ENCODE measurements at places on chromosomes 7 and 10.

GRCh38 chr7:19744075-19744474 is 29.3 kb downstream of the TMEM196 start:
- no peak for DNase-seq

GRCh38 chr10:47031211-47031900 is 120.1 kb downstream of the PTPN20 start:
- peak; percentile 31 for DNase-seq

DNA sequence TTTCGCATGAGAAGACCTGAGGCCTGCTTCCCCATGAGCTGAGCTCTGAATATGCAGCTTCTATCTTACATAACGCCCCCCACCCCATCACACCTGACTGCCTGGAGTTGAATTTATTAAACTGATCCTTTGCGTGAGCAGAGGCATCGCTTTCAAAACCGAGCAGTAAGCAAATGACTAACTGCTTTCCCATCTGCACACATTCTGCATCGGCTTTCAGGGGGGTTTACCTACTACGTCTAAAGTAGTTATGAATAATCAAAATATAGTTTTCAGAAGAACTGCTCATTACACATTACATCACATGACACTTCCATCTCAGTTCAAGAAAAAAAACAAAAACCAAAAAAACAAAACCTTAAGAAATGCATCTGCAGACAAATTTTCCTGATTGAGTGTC is 54.7 kb upstream of the EGR2 start:
- no peak for DNase-seq

DNA sequence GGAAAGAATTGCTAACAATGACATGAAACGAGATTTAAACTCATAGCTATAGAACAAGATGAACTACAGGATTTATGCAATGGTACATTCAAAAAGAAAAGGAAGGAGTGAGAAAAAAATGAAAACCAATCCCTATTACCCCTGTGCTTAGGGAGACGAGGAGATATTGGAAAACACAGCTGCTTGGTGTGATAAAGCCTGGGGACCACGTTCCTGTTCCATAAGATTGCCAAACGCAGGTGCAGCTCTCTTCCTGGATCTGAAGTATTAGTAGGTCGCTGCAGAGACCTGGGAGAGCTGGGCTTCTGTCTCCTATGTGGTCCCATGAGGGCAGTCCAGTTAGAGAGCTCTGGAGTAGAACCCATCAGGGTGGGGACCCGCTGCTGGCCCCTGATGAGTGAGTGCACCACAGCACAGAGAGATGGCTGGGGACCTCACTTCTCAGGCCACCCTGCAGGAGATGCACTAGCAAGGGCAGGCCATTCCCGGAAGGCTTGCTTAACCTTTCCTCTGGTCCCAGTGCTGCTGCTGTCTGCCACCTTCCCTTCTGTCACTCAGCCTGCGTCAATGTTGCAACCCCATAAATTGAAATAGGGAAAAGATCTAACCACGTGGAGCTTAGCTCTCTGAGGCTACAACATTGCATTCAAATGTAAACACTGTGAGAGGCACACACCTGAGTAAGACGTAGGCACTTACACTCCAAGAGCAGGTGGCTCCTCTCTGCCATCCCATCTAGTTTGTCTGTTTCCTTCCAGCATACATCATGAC is 57.9 kb downstream of the MTPN start:
- peak; percentile 90 for DNase-seq

GRCh38 chr7:47210281-47210854 is 371.5 kb downstream of the TNS3 start:
- DNase-seq = no peak

- no peak for DNase-seq
These were observed 5.3 kb downstream of the BMI1 start for GRCh38 chr10:22326145-22326702.

GRCh38 chr7:3548815-3549214 is 247.8 kb downstream of the SDK1 start:
- no peak for DNase-seq

DNA sequence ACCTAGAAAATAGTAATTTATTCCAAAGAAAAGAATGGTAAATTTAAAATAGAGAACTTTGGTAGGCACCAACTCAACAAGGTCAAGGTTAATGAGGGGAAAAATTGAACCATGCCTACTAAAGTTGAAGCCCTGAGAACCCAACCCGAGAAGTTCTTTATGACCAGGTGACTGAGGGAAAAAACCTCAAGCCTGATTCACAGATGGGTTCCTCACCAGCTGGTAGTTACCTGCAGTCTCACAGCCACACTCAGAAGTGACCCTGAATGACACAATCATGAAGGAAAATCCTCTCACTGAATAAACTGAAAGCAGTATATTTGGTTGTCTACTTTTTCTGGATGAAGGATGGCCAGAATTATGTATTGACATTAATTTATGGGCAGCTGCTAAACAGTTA is 7.0 kb downstream of the C10orf67 start:
- no peak for DNase-seq

DNA sequence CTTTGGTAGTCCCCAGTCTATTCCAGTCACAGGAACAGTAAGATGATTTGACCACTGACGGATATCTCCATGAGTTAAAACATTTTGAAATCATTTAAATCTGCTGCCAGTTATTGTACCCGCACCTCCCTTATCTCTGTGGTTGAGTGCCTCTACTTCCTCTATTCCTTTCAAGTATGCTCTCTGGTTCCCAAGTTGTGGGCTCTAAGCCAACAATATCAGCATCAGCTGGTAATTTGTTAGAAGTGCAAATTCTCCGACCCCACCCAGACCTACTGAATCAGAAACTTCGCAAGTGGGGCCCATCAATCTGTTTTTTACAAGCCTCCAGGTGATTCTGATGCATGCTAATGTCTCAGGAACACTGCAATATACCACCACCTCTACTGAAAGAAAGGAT is 235.5 kb downstream of the CCSER2 start:
- DNase-seq = no peak

- DNase-seq = no peak
These were observed 91.1 kb downstream of the CPED1 start for GRCh38 chr7:121079425-121080169.

DNA sequence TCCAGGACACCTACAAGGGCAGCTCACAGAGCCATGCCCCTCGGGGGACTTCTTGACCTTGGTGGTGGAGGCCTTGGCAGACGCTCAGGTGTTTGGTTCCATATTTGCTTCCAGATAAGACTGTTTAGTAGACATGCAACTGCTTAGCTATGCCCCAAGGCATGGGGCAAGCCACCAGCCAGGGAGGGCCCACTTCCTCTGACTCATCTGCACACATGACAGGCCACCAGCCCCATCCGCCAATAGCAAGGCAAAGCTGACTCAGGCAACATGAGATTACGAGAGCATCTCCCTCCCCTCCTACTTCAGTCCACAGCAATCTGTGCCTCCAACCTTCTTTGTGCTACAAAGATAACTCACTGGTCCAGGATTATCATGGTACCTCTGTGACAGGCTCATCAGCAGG is 54.9 kb downstream of the KCNMA1 start:
- peak; percentile 33 for DNase-seq

- DNase-seq = peak; percentile 73
These were observed 233.7 kb downstream of the PTPRN2 start for GRCh38 chr7:158353606-158354570.

DNA sequence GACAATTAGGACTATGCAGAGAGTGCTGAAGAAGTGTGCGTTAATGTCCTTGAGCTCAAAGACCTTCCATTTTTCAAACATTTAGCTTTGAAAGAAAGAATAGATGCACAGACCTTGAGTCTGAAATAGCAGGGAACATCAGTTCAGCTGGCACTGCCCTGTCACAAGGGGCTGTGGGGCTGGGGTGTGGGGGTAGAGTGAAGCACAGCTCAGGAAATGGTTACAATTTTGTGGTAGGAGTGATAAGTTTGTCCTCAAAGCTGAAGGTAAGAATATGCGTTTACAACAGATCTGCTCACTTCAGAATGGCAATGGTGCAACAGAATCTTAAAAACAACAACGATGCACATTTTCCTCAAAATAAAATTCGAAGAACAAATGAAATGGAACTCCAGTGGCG is 33.6 kb downstream of the SMKR1 start:
- DNase-seq = no peak

GRCh38 chr7:83201355-83201754 is 38.7 kb upstream of the PCLO start:
- DNase-seq = no peak

- no peak for DNase-seq
These were observed 41.7 kb downstream of the HTRA1 start for GRCh38 chr10:122503012-122503411.

- peak; percentile 54 for DNase-seq
These were observed 2.0 kb upstream of the BLVRA start for GRCh38 chr7:43756368-43757072.

DNA sequence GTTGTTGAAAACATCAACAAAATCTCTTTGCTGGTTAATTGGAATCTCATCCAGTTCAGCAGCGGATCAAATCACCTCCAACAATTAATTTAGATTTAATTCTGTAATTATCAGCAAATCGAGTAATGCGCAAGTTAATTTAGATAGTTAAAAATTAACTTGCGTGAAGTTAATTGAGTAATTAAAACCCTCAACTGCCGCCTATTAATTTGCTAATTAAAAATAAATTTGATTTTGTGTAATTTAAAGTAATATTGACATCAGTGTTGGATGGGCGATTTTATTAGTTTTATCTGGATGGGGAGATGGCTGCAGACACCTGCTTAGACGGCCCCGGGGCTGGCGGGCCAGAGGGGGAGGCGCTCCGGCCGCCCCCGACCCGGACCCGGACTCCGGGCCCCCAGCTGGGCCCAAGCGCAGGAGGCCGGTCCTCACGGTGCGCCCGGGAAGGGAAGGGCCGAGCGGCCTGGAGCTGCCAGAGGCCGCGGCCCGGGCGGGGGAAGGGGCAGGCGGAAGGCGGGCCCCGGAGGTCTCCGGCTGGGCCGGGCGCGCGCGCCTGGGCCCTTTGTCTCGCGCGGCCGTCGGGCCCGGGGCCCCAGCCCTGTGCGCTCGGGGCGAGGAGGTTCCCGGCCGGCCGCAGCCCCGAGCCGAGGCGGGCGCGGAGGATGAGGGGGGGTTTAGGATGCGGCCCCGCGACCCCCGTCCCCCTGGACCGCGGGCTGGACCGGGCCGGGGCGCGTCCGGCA is 3.3 kb upstream of the UNCX start:
- DNase-seq = no peak

GRCh38 chr10:58319599-58319998 is 15.2 kb upstream of the UBE2D1 start:
- DNase-seq = peak; percentile 13

- DNase-seq = peak; percentile 51
These were observed 54.0 kb downstream of the IFIT5 start for GRCh38 chr10:89468191-89468965.

DNA sequence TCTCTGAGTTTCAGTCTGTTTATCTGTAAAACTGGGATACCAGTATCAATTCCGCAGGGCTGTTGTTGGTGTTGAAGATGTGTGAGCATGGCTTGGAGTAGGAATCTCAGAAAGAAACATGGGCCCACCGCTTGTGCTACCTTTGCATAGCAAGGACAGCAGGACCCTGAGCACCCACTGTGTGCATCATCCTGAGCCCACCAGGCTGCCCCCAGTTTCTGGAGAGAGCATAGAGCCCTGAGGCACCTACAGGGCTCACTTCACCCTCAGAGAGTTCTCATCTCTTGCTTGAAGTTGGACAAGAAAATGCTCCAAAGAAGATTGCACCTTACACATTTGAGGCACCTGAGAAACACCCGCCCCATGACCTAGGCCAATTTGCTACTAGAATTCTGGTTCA is 12.9 kb downstream of the PRLHR start:
- DNase-seq = no peak

DNA sequence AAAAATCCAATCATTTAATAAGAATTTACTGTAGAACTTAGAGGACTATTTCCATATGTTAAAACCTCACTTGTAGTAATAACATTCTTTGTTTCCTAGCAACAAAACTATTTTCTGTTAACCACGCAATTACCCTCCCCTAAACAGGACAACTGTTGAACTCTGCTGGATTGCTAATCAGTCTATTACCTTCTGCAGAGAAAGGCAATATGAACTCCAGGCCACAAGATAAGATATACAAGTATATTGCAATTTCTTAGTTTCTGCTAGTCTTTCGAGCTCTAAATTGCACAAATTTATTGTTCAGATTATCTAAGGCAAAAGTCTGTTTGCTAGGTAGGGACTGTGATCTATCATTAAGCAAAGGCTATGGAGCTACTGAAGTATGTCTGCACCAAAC is 920.1 kb upstream of the LRRN3 start:
- DNase-seq = no peak

GRCh38 chr7:24834128-24834798 is 77.0 kb upstream of the GSDME start:
- DNase-seq = no peak

DNA sequence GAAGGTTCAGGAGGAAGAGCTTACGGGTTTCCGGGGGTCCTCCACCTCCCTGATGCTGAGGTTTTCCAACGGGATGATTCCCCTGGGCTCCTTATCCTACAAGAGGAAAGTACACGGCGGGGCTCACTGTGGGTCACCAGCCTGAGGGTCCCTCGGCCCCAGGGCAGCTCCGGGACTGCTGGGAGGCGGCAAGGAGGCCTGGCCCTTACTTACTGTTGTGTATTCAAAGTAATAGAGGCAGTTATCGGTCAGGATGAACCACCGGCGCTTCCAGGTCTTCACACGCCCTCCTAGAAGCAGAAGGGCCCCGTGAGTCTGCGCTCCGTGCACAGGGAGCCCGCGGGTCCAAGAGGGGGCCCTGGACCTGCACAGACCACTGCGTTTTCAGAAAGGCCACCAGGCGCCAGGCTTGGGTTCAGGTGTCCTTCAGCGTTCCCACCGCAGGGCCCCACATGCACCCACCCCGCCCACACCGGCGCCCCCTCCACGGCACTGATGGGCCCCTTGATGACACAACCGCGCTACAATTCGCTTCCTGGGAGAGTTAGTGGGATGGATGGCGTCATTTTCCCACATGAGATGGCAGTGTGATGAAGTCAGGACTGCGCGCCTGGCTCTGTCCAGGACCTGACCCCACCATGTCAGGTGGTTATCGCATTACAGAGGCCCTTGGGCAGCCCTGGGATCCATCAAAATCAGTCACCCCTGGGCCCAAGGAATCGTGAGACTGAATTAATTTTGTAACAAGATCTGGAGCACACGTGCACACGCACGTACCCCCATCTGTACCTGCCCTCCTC is 106.7 kb downstream of the CYTH3 start:
- DNase-seq = no peak

- DNase-seq = no peak
These were observed 8.2 kb upstream of the PODXL start for GRCh38 chr7:131564640-131565039.

DNA sequence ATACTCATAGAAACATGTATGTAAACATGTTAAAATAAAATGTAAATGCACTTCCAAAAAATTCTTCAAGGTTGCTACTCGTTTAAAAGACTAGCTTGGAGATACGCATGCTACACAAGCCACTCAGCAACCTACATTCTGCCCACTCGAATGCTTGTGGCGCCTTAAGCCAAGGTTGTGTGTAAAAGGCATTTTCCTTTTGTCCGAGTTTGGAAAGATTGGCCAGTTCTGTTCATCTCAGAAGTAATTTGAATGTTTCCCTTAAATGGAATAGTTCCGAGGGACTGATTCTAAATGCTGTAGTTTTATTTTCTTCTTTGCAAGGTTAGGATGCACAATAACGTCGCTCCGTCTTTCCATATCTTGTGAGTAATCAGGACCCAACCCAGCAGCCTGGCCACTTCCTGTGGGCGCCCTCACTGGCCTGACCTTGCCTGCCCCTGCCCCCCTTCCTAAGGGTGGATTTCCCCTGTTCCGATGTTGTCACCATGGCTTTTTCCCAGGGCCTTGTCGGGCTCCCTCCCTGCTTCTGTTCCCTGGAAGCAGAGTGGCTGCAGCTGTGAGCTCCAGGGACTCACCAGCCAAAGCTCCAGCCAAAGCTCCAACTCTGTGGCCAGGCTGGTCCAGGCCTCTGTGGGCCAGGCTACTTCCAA is 70.6 kb downstream of the PTPRE start:
- DNase-seq = no peak

Measured in DMS53 (cell line).